Stimulated activated memory B cell treated with anti-CD40 and anti-IgM and Interleukin-4, amounts not matched to agents 10 μg/mL and 1 μg/mL and 100 μg/mL, for 72 hours (primary cell): ENCODE measurements at places on chromosomes 7 and 10.

DNA sequence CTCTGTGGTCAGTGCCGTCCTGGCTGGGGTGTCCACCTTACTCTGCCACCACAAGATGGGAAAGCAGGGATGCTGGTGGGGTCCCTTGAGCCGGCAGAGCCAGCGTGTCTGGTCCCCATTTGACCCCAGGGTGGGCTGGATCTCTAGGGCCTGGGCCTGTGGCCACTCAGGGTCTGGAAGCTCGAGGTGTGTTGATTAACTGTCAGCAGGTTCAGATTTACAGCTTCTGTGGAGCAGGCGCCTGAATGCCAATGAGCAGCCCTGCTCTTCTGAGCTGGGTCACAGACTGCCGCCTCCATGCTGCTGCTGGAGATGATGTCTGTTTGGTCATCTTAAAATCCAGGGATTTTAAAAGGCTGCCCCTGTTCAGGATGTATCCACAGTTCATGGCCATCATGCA is 11.3 kb upstream of the DPYSL4 start:
- ATAC-seq, result no peak

GRCh38 chr10:23516530-23516929 is 77.7 kb downstream of the OTUD1 start:
- no peak for ATAC-seq

DNA sequence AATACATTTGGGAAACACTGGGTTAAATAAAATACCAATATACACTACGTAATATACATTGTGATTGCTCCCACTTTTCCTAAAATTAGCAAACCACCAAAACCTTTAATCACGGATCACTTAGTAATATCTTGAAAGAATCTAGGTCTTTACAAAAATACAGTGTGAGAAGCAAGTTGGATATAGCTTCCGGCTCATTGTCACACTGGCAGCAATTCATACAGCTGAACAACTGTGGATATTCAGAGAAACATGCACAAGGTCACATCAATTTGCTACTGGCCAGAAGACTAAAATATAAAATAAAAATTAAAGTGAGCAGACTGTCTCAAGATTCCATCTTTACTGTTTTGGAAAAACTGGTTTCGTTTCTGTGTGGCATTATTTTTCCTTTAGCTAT is 69.1 kb downstream of the ZNF438 start:
- no peak for ATAC-seq

DNA sequence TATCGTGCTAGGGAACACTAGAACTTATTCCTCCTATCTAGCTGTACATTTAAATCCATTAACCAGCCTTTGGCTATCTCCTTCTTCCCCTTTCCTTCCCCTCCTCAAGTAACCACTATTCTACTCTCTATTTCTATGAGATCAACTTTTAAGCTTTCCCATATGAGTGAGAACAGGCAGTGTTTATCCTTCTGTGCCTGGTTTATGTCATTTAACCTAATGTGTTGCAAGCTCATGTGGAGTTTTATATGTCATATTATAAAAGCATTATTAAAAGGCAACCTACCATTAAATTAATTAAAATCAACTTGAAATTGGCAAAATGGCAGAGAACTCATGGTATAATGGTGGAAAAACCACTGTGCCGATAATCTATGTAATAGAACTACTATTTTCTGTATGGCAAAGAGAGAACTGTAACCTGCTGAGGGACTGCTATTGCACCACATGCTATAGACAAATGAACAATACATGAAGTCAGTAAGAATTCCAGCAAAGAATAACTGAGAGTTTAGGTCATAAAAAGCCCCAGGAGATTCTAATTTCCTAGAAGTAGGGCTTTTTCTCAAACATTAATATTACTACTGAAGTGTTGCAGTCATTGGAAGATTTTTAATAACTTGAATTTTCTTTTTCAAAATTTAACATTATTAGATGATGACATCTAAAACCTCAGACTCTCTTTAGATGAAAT is 81.8 kb downstream of the LRRN3 start:
- no peak for ATAC-seq

DNA sequence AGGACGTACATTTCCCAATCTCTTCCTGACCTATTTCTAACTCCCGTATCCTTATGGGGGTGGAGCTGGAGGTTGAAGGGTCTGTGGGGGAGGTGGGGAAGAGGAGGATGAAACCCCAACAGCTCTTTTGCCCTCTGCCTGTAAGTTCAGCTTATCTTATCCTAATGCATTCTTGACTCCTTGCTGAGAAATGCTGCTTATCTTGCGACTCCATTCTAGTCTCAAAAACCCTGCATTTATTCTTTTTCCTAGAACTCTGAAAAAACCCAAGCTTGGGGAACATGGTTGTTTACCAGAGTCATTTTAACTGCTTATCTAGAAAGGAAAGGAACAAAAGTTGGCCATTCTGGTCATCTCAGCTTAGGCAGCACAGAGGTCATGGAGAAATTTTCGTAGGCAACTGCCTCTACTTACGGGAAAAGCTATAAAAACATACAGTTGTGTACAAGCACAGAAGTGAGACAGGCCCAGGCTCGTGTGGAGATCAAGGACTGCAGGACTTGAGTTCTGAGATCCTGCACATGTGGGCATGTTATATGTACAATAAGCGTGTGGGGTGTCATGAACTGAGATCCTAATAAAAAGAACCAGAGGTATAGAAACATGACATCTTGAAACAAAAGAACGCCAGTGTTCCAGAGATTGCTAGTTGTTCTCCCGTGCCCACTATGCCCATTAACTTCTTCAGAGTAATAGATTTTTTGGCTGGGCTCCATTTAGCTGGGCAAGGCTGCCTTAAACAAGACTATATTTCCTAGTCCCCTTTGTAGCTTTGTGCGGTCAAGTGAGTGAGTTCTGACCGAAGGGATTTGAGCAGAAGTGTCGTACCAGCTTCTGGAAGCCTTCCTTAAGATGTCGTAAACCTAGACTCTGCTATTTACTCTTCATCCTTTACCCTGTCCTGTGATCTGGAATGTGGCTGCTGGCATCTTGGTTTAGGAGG is 9.6 kb downstream of the INMT start:
- ATAC-seq, result no peak

DNA sequence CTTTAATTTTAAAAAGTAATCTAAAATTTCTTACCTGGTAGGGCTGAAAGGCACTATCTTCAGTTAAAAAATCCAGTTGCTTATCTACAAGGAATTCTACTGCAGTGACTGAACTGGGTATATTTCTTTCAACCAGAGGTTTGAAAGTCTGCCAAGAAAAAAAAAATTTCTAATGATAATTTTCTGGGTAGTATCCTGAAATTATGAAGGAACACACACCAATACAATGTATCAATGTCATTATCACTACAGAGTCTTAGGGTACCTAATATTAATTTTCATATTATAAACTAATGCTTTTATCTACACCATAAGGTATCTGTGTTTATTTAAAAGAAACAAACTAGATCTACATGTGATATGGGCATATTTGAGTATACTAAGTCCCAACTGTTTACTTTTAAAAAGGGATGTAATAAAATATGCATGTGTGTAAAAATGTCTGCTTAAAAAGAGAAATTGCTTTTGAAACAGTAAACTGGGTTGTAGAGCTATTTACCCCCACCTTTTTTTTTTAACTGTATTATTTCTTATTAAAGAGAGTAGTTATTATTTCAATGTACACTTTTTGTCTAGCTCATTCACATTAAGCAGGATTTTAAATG is 131.6 kb downstream of the NRBF2 start:
- no peak for ATAC-seq

DNA sequence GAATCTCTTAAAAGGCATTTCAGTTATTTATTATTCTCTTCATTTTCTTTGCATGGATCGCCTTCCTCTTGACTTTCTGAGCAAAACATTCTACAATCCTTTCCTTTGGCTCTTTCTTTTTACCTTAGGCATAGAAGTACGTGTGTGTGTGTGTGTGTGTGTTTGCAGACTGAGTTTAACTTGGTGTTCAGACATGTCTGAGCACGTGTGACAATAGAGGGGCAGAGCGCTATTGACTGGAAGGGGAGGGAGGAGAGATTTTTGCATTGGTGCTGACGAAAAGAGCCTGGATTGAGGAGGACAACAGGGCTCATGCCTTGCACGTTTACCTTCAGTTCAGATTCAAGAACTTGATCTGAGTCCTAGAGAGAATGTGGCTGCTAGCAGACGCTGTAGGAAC is 129.8 kb downstream of the SEC23IP start:
- ATAC-seq, result no peak

- no peak for ATAC-seq
Observed at GRCh38 chr10:72081210-72081609, 7.1 kb downstream of the SPOCK2 start.

DNA sequence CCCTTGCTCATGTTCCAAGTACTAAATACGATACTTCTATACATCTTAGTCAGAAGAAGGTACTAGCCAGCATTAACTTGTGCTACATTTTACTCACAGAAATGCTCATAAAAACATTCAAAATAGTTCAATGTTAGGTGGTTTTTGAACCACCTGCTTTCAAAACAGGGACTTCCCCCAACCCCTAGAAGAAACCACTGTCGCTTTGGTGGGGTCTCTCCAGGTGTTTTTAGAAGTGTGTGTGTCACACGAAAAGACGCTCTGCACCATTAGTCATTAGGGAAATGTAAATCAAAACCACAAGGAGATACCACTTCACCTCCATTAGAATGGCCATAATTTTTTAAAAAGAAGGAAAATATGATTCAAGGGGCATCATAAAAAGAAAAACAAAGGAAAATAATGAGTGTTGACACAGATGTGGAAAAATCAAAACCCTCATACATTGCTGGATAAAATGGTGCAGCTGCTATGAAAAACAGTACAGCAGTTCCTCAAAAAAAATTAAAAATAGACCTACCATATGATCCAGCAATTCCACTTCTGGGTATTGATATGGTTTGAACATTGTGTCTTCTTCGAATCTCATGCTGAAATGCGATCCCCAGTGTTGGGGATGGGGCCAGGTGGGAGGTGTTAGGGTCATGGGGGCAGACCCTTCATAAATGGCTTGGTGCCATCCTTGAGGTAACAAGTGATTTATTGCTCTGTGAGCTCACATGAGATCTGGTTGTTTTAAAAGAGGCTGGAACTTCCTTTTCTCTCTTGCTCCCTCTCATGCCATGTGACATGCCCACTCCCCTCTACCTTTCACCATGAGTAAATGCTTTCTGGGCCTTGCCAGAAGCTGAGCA is 74.2 kb downstream of the MALSU1 start:
- peak; percentile 87 for ATAC-seq

- ATAC-seq, result no peak
Observed at GRCh38 chr10:44178856-44179255, 206.0 kb downstream of the CXCL12 start.

DNA sequence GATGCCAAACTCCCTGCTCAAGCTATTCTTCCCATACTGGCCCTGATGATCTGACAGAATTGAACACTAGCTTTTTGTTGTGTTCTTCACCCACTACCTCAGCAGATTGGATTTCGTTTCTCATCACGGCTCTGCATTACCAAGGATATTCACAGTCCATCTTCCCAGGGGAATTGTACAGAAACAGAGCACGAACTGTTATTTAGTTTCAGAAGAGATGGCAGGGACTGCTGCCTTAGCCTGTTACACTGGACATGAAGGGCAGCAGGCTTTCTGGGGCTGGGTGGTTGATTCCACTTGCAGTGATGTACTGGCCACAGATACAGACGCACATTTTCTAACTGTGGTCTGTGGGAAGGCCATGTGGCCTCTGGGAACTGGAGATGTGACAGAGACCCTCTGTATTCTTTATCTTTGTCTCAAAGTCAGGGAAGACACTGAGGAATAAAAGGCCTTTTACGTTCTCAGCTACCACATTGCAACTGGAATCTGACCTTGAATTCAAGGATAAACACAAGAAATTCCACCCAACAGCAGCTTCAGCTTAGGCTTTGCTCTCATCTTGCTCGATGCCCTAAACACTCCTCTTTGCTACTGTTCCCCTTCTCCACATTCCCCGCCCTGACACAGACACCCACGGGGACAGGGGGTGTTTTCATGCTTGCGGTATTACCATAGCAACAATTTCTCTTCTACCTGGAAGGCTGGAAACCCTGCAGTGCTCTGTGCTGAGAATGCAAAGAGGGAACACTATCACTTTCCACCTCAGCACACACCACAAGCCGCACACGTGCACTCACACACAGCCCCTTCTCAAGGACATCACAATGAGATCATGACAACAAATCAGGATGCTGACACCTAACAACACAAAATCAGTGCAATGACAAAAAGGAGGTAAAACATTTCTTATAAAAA is 81.7 kb downstream of the RNF216 start:
- ATAC-seq, result peak; percentile 78

- no peak for ATAC-seq
Observed at GRCh38 chr7:29214056-29214455, 19.5 kb downstream of the CHN2 start.

- peak; percentile 98 for ATAC-seq
Observed at GRCh38 chr7:73308665-73309214, at the start of gene NSUN5. Gene NSUN5 (minus strand): TSS chr7:73308826. CDS start chr7:73308790, 36 bp downstream.

DNA sequence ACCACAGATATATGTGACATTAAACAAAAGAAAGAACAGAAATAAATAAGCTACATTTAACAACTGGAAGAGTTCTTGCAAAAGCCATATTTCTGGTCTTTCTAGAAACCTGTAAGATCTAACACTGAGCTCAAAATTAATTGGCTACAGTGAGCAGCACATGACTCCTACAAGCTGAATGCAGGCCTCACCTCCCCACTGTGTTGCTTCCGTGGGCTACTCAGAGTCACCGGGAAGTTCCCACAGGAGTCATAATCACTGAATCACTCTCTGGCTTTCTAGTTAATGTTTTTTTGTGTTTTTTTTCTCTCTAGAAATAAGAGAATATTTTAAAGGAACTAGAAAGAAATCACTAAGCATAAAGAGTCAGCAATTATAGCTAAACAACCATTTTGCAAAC is 10.2 kb upstream of the MRPS24 start:
- no peak for ATAC-seq

DNA sequence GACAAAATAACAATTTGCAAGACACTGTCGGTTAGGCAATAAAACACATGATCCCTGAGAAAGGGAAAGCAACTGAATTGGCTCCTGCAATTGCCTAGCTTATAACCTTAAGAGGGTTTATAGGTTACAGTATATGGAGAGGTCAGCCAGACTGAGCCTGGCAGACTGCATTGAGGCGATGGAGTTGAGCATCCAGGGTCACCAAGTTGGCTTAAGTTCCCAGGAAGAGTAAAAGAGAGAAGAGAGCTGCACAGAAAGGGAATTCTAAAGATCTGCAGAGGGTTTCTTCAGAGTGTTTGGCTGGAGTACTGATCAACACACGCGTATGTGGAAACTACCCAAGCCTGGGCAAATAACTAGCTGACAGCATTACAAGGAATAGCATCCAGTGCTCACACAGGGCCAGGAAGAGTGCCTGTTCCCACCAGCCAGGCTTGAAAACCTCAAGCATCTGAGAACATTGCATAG is 11.2 kb downstream of the ANKMY2 start:
- ATAC-seq, result no peak
